HepG2 (cell line): ENCODE measurements at places on chromosomes 11 and 22. TPM values are rescaled to one million over a fixed set of nuclear protein-coding genes. Genes with fewer than 3 reads are reported as not detected.

OR8B2 gene
- not detected in 2 replicates for total RNA-seq

EFCAB6 gene
- total RNA-seq: not detected in 2 replicates

NLRP10 gene
- not detected in 2 replicates for total RNA-seq

OR6T1 gene
- total RNA-seq: not detected in 2 replicates

CHADL gene
- total RNA-seq: 2.9 and 8.1 TPM in 2 replicates
